Body of pancreas (tissue), 4 donors: ENCODE measurements at places on chromosomes 3 and 15. TPM values are rescaled to one million over a fixed set of nuclear protein-coding genes. Genes with fewer than 3 reads are reported as not detected.

Gene PP2D1
- not detected for total RNA-seq

Gene CTXND1
- total RNA-seq = 0.66 TPM

Gene TUSC2
- 31.6 TPM for total RNA-seq

Gene SLC12A6
- 16.2 TPM for total RNA-seq

Gene HSPBAP1
- 9.2 TPM for total RNA-seq

Gene SNX33
- total RNA-seq = 19.8 TPM

Gene CLEC3B
- total RNA-seq = 22.1 TPM

Gene DAZL
- total RNA-seq = not detected

Gene TMEM45A
- total RNA-seq = 24.1 TPM

Gene RETNLB
- total RNA-seq = not detected

Gene LRRC3B
- not detected for total RNA-seq

Gene TM4SF1
- 104 TPM for total RNA-seq

Gene MFGE8
- 77.5 TPM for total RNA-seq

Gene ZPLD1
- total RNA-seq = 0.26 TPM

DNA sequence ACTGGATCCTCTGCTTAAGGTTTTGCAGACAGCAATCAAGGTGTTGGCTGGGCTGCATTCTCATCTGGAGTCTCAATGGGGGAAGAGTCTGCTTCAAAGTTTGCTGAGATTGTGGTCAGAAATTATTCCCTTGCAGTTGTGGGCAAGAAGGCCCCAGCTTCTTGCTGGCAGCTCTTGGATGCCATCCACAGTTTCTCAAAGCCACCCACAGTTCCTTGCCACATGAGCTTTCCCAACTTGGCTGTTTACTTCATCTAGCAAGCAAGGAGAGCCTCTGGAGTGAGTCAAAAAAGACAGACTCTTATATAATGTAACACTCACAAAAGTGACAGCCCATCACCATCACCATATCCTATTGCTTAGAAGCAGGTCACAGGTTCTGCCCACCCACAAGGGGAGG lies 62.1 kb upstream of the ABHD2 start:
- no peak for DNase-seq

DNA sequence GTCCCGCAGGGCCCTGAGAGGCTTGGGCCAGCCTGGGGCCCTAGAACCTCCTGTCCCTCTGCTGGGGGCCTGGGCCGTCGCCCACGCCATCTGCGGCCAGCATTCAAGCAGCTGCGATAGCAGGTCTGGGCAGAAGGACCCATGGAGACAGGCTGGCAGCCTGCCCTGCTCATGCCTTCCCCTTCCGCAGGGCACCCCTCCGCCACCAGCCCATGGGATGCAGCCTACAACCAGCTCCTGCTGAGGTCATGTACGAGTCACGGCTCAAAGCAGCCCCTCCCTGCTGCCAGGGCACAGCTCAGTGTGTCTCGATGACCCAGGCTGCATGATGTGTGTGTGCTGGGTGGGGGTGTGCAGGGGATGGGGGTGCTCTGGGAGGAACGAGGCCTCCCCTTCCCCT lies 27.8 kb downstream of the DUSP7 start:
- peak; percentile 38 for DNase-seq

DNA sequence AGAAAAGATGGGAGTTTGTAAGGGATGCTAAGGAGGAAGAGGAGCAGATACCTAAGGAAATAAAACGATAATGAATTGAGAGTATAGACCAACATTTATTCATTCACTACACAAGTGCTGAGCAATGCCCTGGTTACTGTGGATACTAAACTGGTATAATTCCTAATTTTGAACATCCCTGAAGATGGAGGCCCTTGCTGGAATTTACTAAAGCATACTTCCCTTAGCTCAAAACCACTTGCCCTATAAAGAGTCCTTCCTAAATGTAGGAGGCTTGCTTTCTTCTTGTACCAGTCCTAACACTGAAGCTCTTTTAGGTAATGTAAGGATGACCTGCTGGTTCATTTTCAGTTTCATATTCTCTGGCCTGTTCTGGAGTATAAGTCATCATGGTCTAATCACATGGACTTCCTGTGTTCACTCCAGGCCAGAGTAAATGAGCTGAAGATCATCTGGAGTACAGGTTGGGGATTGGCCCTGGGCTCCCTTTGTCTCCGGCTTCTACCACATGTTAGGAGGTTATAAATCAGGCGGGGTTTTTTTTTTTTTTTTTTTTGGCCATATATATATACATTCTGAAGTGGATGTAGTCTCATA lies 40.1 kb upstream of the MTMR10 start:
- no peak for DNase-seq

- no peak for DNase-seq
Measured at GRCh38 chr3:127551178-127551577, 39.4 kb downstream of the TPRA1 start.

DNA sequence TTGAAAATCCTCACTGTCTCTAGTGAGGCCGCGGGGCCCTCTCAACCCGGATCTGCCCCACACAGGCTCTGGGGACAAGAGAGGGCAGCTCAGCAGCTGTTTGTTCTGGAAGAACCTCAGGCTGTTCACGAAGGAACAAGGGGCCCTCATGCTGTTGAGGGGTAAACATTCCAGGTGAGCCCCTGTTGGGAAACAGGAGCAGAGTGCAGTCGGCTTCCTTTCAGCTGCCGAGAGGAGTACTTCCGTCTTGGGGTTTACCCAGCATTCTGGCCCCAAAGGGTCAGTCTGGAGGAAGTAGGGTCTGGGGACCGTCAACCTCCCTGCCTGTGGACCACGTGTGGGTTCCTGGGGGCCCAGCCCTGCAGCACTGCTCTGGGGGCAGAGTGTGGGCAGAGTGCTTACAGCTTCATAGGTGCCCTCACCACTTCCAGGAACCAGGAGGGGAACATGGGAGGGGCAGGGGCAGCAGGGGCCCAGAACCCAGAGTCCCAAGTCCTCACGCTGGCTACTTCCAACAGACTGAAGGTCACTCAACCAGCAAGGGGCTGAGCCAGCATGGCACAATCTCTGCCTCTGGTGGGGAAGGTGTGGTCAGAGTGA lies 49.2 kb upstream of the CTSH start:
- DNase-seq = no peak

DNA sequence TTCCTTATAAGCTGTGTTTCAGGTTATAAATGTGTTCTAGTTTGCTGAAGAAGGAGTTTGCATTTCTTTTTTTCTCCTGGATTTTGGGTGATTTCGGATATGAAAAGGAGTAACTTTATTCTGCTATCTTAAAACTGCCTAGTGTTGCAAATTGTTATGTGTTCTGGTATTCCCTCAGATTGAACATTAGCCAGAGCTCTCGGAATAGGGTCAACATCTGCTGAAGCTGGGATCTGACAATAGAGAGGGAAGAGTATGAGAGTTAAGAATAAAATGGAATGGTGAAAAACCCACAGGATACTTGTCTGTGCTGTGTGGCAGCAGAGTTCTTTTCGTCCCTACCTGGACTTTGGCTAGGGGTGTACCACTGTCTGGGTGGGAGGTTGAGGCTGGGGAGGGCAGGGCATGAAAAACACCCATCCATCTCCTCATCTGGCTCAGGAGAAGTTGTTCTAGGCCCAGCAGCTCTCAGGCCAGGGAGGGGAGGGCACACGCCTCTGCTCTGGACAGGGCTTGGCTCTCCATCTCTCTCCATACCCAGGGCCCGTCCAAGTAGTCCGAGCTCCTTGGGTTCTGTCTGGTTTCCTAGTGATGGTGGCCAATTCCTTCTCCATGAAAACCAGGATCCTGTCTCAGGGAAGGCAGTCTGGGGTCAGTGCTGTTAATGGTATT lies 13.2 kb downstream of the SPSB4 start:
- DNase-seq = no peak

- DNase-seq = no peak
Measured at GRCh38 chr3:129609591-129610182, 3.2 kb upstream of the PLXND1 start.

GRCh38 chr3:4655145-4656045 lies 162.2 kb downstream of the ITPR1 start:
- no peak for DNase-seq

GRCh38 chr3:106640353-106640752 lies 736.9 kb upstream of the CCDC54 start:
- DNase-seq = no peak

DNA sequence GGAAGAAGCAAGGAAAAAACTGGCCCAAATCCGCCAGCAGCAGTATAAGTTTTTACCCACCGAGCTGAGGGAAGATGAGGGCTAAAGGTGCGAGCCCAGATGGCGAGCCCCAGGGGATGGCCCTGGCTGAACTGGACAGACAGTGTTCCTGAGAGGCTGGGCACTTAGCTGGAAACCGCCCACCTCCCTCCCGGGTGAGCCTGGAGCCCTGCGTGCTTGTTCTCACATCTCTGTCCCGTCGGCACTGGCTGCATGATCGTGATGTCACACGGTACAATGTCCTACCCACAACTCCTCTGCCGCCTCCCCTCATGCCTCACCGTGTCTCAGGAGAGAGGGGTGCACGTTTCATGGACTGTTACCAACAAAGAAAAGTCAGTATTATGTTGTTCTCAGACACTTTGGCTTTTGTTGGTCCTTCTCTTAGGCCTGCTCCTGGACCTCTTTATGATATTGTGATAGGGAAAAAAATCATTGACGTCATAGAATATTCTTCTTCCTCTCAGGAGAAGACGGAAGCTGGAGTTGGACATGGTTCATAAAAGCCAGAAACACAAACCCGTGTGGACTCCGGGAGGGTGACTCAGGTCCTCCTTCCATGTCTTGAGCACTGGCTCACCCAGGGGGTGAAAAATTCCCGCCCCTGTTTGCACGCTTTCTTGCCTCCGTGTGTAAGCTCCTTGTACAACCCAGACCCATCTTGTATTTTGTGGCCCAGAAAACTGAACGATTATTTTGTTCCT lies 201.8 kb upstream of the TPM1 start:
- DNase-seq = no peak

GRCh38 chr15:67911727-67912126 lies 71.9 kb upstream of the RNU6-1 start:
- DNase-seq = no peak

GRCh38 chr15:34038871-34039789 lies at the start of gene AVEN:
TSS of gene AVEN (minus strand) at chr15:34039204. CDS start at chr15:34039046, 158 bp downstream.
- DNase-seq = peak; percentile 55

DNA sequence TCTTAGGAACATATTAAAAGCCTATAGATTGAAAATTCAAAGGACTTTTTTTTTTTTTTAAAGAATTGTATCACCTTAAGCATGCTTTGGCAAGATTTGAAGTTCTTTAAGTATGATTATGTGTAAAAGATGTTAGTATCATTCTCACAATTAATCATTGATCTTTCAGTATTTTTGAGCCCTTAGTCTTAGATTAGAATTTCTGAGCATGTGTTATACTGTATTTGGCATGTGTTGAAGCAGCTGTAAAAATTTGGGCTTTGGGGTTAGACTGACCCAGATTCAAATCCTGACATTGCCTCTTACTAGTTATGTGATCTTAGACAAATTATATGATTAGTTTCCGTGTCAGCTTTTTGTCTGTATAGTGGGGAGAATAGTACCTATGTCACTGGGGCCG lies 6.3 kb downstream of the OXSR1 start:
- DNase-seq = no peak

- DNase-seq = no peak
Measured at GRCh38 chr3:116020989-116021388, 397.7 kb downstream of the GAP43 start.

DNA sequence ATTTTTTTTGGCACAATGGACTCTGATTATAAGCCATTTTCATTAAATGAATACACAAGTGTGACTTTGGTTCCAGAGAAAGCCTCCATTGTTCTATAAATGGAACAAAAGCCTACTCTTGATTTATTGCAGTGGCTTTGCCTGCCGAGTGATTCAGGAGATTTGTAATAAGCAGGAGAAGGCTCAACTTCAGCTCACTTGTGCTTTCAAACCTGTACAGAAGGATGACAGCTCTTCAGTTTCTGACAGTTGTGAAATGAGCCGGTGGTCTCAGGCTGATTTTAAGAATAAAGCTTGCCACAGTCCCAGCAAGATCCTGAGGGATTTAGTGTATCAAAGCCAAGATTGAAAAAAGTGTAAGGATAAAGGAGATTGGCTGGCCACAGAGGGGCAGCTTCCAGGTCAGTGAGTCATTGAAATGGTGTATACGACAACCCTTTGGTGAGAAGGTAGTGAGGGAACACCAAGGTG lies 438.8 kb upstream of the TGFBR2 start:
- no peak for DNase-seq

DNA sequence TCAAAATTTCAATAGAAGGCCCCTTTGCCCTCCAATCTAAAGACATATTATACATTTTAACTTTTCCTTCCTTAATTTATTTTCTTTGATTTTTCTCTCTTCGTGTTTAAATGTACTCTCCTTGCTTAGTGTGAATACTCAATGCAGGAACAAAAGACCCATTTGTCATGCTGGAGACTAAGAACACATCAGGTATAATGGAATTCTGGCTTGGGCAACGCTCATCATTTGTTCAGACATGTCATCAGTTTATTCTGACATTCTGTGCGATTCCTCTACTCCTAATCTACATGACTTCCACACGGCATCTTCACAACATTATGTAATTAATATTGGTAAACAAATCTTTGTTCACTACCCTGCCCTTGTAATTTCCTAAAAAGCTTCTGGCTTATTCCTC lies 136.6 kb upstream of the LRRN1 start:
- no peak for DNase-seq

GRCh38 chr3:2656806-2657777 lies 453.1 kb downstream of the IL5RA start:
- no peak for DNase-seq

DNA sequence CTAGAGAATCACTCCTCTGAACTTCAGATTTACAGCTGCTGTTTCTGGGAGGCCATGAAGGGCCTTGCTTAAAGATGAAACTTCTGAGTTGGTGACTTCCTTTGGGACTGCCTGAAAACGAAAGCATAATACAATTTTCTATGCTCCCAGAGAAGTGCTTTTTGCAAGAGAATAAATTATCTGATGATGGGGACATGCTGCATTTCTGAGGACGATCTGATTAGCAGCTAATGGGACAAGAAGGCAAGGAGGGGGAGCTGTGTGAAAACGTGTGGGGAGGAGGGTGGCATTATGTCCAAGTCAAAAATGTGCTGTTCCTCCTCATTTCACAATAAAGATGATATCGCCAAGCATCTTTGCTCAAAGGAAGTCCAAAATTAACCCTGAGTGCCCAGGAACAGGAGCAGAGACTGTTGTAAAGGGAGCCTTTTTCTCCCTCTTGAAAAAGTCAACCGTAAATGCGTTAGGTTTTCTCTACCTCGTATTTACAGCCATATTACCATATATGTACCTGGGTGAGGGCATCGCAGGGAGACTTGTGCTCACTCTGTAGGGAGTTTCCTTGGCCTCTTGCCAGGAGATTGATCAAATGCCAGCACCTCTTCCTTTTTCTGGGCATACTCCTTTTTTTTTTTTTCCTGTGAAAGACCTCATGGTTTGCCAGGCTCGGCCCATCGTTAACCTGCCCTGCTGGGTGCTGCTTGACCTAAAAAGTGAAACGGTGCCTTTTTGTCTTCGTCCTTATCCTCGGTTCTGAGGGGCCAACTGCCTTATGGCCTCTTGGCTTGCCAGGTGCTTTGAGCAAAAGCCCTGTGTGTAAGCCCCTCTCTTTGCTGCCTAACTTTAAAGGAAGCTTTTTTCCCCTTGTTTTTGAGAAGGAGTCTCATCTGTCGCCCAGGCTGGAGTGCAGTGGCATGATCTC lies 11.5 kb downstream of the ITPR1 start:
- DNase-seq = peak; percentile 36

- DNase-seq = no peak
Measured at GRCh38 chr3:12901623-12902045, 60.3 kb upstream of the RPL32 start.
